ENCODE measurements at places on chromosomes 3 and 15.
A peak's percentile ranks its signal among the peaks of the same experiment; 100 is the strongest.

GRCh38 chr3:178558637-178559036, 22.4 kb downstream of the KCNMB2 start:
- no peak for DNase-seq

- no peak for DNase-seq
These were observed 31.2 kb downstream of the IQGAP1 start for GRCh38 chr15:90419206-90419605.

GRCh38 chr15:28106294-28107110, 7.4 kb upstream of the OCA2 start:
- no peak for DNase-seq

- DNase-seq = no peak
These were observed 152.3 kb downstream of the ITPR1 start for GRCh38 chr3:4645468-4645867.

DNA sequence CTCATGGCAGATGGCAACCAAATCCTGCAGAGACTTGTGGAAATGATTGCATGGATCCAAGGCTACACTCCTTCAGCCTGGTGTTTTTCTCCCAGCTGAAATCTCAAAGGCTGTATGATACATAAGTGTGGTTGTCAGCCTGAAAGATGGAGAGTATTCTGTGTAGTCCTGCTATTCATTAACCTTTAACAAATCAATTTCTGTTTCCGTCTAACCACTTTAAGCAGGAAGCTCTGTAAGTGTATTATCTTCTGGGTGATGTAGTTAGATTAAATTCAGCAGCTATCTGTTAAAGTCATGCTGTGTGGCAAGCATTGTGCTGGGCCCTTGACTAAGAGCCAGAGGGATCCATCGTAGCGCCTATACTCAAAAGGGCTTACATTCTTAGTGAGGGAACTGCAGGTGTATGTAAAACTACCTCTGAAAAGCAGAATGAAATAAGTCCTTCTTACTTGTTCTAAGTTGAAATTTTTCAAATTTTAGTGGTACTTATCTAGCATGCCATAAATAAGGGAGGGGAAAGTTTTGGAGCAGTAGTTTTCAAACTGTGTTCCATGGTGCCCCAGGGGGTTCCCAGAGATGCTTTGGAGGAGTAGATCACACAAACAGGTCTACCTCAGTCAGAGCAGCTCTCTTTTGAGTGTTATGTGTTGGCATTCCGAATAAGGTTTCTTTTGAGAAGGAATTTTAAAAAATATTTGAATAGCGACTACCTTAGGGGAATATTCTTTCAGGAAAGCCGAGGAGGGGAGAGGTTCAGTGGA, 28.9 kb downstream of the HACD3 start:
- no peak for DNase-seq

GRCh38 chr3:13120928-13121552, 47.8 kb upstream of the IQSEC1 start:
- no peak for DNase-seq

DNA sequence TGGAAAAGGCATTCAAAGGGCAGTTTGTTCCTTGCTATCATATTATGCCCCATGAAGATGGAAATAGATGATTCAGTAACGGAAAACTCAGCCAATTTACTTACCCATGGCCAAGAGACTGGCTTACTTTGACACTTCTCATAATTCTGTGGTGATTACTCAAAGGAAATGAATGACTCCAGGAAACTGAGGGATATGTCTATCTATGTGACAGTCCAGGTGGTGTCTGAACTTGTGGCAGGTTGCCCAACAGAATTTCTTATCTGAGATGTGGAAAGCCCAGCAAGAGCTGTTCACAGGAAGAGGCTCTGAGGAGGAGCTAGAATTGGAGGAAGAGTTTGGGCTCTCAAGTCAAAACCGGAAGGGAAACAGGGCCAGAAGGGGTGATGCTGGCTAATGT, 91.2 kb downstream of the KCNAB1 start:
- DNase-seq = no peak

GRCh38 chr3:67401921-67402320, 252.5 kb downstream of the SUCLG2 start:
- DNase-seq = no peak

- DNase-seq = no peak
These were observed 210.1 kb downstream of the CHST2 start for GRCh38 chr3:143329567-143330211.

GRCh38 chr3:170701696-170702678, 116.1 kb upstream of the SLC7A14 start:
- no peak for DNase-seq

DNA sequence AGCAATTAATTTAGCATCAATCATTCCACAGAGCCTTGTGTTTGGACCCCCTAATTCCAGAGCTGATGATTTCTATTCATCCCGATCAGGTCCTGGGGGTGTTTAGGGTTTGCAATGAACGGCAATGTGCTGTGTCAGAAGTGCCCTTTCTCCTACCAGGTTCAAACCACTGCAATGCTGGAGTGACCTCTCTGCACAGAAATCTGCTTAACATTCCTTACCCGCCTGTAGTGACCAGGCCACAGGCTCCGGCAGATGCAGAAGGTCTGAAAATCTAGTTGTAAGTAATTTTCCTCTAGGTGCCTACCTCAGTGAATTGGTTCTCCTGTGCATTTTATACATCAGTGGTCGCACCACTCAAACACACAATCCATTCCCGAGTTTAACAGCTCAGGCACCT, 725.3 kb upstream of the CFAP20DC start:
- no peak for DNase-seq

- DNase-seq = no peak
These were observed 4.6 kb downstream of the TMEM108 start for GRCh38 chr3:133042778-133043177.

GRCh38 chr15:63893866-63894661, 60.3 kb upstream of the HERC1 start:
- no peak for DNase-seq

GRCh38 chr3:52366527-52366926, 50.4 kb downstream of the DNAH1 start:
- no peak for DNase-seq

GRCh38 chr3:42556089-42556632, 25.6 kb downstream of the SEC22C start:
- DNase-seq = no peak

DNA sequence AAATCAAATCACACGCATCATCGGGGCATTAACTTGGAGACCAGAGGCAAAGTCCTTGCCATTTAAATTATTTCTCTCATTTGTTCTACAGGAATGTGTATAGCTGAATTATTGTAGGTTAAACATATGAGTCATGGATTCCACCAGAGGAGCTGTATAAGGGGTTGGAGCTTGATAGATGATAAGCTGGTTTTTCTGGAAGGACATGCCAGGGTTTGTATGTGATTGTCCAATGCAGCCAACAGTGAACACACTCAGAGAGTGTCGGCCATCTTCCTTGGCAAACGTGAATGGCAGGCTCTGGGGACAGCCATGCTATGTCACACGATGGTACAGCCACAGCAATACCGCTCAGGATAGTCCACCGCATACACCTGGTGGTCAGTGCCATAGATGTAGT, 25.1 kb downstream of the SSUH2 start:
- DNase-seq = no peak

GRCh38 chr15:43913941-43914340, 87.1 kb downstream of the WDR76 start:
- no peak for DNase-seq

GRCh38 chr3:114401346-114401745, 107.5 kb downstream of the TIGIT start:
- DNase-seq = no peak

GRCh38 chr3:132161608-132162007, 126.8 kb upstream of the CPNE4 start:
- no peak for DNase-seq

- no peak for DNase-seq
These were observed 27.9 kb upstream of the SLC6A1 start for GRCh38 chr3:10964537-10965167.

DNA sequence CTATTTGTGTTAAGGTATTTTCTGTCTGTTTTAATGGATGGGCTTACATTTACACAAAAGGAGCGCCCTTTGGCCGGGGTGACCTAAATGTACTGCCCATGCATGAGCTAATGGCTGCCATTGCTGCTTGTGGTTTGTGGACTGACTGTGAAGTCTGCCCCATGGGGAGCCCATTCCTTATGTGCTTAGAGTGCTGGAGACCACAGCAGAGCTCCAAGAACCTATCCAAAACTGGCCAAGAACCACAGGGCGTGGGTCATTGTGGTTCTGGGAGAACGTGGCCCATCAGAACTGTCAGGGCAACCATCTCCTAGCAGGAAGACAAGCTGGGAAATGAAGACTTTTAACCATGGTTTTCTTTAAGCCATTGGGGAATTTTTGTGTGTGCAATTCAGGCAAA, 105.3 kb downstream of the CHDH start:
- DNase-seq = no peak

- DNase-seq = no peak
These were observed 76.8 kb downstream of the NPAP1 start for GRCh38 chr15:24752354-24752753.

DNA sequence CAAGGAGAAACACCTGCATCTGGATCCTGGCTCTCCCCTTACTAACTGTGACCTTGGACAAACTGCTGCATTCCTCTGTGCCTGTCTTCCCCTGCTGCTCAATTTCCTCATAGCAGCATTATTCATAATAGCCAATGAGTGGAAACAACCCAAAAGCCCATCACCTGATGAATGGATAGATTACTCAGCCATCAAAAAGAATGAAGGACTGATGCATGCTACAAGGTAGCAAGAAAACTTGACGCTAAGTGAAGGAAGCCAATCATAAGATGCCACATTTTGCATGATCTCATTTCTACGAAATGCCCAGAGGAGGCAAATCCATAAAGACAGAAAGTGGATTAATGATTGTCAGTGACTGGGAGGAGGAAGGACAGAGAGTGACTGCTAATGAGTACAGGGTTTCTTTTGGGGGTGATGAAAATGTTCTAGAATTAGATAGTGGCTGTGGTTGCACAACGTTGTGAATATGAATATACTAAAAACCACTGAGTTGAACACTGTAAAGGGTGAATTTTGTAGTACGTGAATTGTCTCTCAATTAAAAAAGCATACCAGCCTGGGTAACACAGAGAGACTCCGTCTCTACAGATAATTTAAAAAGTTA, 11.2 kb downstream of the IGDCC4 start:
- DNase-seq = no peak

DNA sequence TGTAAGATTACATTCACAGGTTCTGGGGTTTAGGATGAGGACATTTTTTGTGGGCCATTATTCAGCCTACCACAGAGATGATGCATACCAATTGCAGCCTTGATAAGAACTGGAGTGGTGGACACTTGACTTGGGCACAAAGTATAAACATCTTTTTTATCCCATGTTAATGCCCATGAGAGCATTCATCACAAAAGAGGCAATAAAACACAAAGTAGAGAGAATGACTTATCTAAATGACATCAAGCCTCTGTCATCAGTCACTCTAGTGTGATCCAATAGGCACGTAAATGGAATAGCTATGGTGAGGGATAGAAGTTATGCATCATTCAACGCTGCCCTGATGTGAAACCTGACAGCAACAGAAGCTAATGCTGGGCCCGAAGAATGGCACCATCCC, 25.8 kb downstream of the VEPH1 start:
- no peak for DNase-seq

DNA sequence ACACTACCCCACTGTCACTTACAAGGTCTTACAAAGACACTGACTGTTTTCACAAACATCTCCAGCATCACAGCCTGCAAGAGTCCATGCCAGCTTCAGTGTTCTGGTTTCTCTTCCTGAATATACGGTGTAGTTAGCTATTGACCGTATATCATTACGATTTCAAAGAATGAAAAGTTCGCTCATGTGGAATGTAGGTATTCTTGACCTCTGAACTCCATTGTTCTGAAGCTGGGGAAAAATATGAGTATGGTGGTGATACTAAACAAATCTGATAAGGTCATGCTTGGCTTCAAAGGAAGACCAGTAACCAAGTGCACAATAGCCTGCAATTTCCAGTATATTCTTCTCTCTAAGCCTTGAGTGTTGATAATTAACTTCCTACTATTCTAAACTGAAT, 315.7 kb upstream of the WNT5A start:
- DNase-seq = no peak

DNA sequence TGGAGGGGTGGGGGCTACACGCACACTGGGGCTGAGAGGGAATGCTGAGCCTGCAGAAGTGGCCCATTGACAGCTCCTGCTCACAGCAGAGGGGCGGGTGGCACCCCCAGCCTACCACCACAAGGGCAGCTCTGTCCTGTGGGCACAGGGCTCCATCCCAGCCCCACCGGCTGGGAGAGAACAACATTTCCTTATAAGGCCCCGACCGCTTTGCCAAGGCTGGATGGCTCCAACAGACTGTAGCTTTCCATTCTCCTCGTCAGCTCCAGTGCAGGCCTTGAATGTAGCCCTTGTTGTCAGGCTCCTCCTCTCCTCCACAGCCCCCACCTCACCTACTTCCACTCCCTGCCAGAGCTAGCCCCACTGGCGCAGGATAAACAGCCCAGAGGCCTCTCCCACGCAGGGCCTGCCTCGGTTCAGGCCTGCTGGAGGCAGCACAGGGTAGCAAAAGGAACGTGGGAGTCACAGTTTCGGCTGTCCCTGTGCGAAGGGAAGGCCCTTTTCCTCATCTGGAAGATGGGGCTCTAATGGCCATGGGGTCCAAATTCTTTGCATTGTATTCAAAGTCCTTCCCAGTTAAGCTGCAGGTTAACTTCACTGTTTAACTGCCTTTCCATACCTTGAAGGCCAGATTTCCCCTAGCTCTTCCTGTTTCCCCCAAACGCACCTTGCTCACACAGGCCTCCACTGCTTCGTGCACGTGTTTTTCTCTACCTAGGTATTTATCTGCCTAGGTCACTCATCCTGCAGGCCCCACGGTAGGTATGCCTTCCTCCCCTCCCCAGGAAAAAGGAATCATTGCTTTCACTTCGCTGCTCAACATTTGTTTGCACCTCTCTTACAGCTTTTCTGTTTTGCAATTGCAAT, 101.6 kb upstream of the LPP start:
- peak; percentile 57 for DNase-seq

GRCh38 chr3:141239511-141240281, 8.1 kb downstream of the PXYLP1 start:
- no peak for DNase-seq

DNA sequence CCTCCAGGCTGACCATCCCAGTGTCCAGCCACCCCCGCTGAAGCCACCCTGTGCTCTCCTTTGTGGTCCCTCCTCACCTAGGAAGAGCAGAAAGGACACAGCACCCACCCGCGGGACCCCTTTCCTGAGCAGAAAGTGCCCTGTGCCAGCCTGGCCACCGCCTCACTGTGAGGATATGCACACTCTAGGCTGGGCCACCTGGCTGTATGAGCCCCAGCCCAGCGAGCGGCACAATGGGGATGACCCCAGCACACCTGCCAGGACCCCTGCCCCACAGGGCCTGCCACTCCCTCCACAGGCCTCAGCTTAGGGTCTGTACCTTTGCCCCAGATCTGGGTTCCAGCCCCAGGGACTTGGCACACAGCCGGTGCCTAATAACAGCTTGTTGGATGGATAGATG, 47.9 kb upstream of the FURIN start:
- no peak for DNase-seq

Measured in iPS DF 19.7 (cell line).